ENCODE measurements at places on chromosomes 2 and 18.

- DNase-seq: no peak
These were observed 116.2 kb downstream of the USP34 start for GRCh38 chr2:61354543-61355197.

DNA sequence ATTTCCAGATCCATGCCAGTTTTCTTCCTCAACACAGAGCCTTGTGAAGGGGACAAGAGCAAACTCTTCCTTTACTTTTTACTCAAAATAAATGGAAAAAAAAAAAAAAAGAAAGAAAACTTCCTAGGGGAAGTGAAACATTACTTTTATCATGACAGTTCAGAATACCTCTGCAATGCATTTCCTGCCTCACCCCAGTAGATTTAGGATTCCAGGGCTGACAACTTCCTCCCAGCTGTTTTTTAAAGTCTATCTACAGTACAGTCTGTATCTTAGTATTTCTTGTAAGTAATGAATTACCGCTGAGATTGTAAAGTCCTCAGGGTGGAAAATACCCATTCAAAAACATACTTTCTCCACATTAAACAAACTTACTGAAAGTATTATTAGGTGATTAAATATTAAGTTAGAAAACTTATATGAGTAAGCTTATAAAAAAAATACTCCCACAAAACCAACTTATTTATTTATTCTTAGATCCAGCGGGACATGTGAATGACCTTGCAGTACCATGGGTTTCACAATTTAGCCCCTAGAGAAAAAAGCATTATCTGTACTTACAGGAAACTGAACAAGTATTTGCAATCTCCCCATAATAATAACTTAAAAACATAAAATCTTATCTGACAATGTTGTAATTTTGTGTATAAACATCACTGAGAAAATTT lies 117.7 kb downstream of the RBMS1 start:
- DNase-seq: no peak

DNA sequence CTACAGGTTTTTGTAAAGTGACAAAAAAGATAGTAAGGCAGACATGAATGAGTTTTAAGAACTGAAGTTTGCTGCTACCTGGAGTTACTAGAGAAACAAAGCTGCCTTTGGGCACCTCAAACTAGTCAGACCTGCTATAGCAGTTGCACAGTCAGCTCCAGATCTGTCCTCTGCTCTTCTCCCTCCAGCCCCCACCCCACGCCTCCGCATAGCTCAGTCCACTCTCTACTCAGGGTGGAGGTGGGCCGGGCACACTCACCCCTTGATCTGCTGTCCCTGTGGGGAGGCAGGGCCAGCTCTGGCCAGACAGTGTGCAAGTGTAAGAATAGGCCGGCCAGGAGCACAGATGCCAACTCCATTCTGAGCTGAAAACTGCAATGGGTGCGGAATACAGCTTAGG lies 4.1 kb downstream of the SERTAD2 start:
- DNase-seq: no peak

- DNase-seq: no peak
These were observed 255.7 kb downstream of the HDAC4 start for GRCh38 chr2:239145106-239145505.

DNA sequence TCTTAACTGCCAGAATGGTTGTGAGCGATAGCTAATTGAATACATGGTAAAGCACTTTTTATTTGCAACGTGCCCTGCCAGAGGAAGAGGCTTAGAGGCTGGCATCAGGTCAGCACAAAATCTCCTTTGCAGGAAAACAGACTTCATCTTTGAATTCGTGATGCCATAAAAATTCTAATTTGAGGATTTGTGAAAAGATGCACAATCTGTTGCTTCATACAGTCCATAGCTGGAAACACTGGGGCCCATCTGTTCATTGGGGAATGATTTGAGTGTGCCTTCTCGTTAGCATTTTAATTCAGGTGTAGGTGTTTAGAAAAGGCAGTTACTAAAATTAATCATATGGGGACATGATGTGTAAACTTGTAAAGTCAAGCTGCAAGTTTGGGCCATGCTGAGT lies 876.0 kb downstream of the SLC4A3 start:
- DNase-seq: no peak

- DNase-seq: no peak
These were observed 42.9 kb upstream of the MYO1B start for GRCh38 chr2:191202209-191202721.

DNA sequence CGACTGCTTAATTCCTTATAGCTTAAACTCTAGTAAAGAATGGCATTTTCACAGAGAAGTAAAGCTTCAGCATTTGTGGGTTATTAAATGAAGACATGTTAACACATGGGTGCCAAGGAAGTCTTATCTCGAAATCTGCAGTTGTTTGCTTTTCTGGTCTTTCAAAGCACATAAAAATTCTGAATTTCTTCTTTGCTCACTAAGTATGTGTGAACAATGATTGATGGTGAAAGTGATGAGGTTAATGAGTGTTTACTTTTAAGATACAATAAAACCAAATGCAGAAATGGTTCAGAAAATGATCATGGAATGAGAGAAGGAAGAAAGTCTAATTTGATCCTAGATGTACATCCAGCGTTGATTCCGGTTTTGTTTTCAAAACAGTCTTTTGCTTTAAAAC lies 234.6 kb upstream of the RAB12 start:
- DNase-seq: no peak

GRCh38 chr18:41767960-41768359 lies 187.1 kb upstream of the PIK3C3 start:
- DNase-seq: no peak

- no peak for DNase-seq
These were observed 477.5 kb downstream of the DPP10 start for GRCh38 chr2:114919985-114920384.

DNA sequence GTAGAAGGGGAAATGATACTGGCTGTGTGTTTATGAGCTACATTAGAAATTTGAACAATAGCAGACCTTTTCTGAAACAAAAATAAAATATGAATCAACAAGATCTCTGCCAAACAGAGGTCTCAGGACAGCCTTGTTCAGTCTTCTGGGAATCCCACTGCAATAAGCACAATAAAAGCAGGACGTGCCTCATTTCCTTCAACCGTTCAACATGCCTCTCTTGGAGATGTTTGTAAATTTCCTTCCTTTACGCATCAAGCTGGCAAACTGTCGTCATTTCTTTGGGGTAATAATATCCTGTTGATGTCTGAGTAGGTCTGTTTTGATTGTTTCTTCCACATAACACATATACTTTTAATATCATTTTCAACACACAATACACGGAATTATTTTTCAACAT lies 77.2 kb downstream of the TCF4 start:
- DNase-seq: no peak

- DNase-seq: no peak
These were observed 46.4 kb upstream of the CSRNP3 start for GRCh38 chr2:165423081-165423480.

GRCh38 chr2:62741954-62742722 lies 36.6 kb downstream of the EHBP1 start:
- DNase-seq: no peak

GRCh38 chr2:171317492-171318125 lies 116.2 kb downstream of the METTL8 start:
- no peak for DNase-seq

DNA sequence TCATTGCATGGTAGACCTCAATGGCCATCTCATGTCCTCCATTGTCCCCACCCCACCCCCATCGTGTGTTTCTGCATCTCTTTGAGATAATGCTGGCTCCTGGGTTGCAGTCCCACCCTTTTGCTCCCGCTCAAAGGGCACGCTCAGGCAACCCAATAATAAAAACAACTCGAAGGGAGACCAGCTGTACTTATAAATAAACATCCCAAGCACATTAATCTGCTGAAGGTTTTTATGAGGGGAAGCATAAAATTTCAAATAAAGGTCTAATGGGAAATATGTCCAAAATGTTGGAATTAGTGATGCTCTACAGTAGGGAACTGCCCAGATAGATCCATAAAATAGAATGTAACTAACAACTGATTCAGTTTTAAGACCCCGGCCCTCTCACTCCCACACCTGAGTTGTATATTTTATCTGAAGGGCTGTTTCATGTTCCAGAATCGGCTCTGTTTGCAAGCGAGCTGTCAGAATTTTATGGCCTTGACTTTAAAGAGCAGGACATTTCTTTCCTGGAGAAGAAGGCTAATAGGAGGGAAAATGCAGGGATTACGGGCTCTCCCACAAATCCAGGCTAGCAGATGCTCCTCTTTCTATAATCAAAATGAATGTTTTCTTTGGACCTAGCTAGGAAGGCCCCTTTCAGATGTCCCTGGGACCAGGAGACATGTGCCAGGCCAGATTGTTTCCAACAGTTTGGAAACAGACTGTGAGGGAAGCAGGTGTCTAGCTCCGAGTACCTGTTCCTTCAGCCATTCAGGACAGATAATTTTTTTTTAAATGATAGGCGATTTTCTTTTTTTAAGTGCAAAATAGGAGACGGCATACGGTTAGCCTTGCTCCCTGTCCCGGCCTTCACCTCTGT lies 103.7 kb downstream of the APOB start:
- no peak for DNase-seq

GRCh38 chr2:145047554-145047953 lies 527.6 kb upstream of the ZEB2 start:
- no peak for DNase-seq

- no peak for DNase-seq
These were observed 56.9 kb downstream of the DPYSL5 start for GRCh38 chr2:26904839-26905238.

DNA sequence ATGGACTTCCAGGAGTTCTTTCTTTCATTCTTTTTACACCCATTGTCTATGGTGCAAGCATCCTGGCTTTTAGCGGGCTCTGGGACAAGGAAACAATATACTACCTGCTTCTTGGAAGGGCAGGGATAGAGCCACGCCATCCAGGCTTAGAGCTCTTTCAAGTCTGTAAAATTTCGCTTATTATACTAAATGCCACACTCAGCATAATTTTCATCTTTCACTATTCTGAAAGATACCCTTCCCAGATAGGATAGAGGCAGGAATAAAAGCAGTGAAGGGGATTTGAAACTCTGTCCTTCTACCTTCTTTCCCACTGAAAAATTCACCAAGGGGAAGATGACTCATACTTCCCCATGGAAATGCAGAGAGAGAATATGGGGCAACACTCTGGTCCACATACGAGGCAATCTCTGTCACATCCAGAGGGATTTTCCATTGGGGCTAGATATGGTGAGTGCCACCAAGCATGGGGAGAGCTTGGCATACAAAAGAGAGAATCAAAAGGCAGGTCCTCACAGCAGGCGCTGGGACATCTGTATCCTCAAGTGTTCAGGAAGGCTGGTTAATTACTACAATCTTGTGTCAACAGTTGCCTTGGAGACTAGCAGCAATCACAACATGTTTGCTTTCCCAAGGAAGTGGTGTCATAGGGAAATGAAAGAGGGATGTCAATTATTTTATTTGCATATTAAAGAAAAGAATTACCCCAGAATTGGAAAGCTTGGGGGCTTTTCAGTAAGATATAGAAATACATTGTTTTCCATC lies 127.6 kb downstream of the TDRD15 start:
- DNase-seq: no peak

GRCh38 chr2:120398051-120398995 lies 52.4 kb downstream of the INHBB start:
- DNase-seq: no peak

- no peak for DNase-seq
These were observed 110.7 kb upstream of the APCDD1 start for GRCh38 chr18:10343778-10344177.

DNA sequence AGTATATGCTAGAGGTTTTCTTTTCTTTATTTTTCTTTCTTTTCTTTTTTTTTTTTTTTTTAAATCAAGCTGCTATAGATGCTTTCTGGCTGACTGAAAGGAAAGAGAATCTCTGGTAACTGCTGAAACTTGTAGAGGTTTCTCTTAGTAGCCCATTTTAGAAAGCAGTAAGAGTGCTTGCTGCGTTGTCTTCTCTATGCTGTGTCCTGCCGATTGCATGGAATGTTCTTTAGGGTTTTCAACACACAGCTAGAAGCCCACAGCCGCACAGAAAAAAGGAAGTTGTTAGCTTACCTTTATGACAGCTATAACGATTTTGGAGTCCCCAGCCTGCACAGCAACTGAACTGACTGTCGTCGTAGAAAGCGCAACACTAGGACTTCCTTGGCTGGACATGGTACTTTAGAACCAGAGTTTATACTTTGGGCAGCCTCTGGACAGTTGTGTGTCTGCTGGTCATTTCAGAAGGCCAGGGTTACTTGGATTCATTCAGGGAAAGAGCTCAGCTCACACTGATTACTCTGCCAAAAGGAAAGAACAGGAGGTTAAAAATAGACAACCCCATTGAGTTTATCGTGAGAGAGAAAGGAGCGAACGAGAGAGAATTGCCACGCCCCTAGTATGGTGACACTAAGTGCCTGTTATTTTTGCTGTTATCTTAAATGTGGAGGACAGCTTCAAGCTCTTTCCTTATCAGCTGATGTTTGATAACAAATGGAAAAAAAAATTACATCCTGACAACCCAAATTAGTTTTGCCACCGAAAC lies at the start of gene CCDC141:
Gene CCDC141 (minus strand): TSS at position 592 of the 766 bp plus-strand sequence. CDS start 196 bp downstream, at position 396.
- DNase-seq: no peak

GRCh38 chr2:100286318-100286717 lies 36.0 kb downstream of the LONRF2 start:
- no peak for DNase-seq

DNA sequence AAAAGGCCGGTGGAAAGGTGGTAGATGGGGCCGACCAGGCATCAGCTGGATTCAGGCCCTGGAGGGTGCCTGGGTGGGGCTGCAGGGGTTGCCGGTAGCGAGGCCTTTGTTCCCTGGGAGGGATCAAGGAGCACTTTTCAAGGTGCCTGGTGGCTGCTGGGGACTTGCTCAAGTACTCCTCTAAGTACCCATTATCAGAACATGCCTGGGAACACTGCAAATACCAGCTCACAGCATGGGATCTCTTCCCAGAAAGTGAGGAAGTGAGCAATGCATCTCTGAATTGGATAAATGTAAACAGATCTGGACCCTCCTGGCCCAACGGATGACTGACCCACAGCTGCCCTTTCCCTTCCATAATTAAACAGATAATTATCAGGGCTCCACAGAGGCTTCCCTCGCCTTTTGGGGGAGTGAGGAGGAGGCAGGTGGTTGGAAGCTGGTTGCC lies 210.5 kb downstream of the SH3RF3 start:
- DNase-seq: no peak

GRCh38 chr18:74645679-74646078 lies 48.0 kb downstream of the ZNF407 start:
- DNase-seq: no peak

- no peak for DNase-seq
These were observed 4.1 kb upstream of the MGAT5 start for GRCh38 chr2:134249755-134250154.

GRCh38 chr2:187918996-187919821 lies 365.0 kb upstream of the TFPI start:
- DNase-seq: no peak

DNA sequence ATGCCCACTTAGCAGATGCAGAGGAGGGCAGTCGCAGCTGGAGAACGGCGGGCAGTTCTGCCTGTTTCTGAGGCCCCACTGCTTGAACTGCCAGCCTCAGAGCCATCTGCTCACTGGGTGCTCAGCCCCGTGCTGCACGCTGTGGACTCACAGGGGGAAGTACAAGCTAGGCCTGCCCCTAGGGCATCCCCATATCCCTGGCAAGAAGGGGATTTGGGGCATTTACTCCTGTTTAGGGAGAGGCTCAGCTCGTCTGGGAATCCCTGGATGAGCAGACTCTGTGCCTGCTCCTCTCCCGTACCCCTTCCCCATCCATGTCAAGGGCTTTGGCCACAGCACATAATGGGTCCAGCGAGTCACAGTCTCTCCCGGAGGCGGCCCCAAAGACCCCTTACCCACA lies 169.8 kb upstream of the PKDCC start:
- no peak for DNase-seq
